Cerebellum (tissue), 4 donors: ENCODE measurements at places on chromosomes 2 and 18.

DNA sequence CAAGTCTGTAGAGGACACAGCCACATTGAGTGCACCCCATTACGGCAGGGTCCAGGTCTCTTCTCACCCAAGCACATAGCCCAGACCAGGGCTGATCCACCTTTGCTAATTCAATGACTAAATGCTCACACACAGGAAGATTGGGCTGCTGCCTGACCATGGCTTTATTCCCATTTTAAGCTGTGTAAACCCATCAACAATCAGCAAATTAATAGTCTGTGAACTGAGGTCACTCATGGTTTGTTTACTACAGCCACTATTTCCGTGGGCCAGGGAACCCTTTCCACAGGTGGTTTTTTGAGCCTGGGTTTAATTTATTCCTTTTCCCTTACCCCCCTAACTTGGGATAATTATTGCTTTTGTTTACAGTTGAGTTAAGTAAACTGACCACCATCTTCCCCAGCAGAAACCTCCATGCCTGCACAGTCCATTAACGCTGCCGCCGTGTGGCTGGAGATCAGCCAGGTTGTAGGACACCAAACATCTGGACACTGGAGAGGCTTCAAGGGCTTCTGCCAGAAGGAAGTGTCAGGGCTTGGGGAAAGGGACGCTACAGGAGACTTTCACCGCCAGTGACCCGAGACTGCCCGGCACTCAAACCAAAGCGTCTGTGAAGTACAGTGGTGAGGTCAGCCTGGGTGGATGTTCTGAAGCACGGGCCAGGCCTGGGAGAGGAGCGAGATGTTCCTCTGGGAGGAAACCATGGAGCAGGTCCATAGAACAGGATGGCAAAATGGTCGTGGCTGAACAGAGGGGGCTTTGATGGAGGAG, 282.9 kb downstream of the DYSF start:
- no peak for DNase-seq

GRCh38 chr2:75211266-75211770, 12.0 kb upstream of the TACR1 start:
- no peak for DNase-seq

DNA sequence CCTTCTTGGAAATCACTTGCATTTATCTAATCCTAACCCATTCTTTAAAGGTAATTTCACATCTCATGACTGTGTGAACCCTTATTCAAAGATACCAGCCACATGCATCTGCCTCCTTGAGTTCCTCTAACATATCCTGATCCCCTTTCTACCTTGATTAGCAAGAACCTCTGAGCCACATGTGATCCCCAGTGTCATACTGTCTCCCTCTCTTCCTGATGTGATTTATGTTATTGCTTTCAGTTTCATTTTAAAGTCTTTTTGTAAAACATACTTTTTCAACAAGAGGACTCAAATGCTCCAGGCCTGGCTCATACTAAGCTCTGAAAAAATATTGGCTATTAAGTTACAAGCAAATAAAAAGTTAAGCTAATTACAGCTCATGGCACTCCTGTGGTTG, 470.1 kb downstream of the DLGAP1 start:
- no peak for DNase-seq

- no peak for DNase-seq
Observed at GRCh38 chr2:86393521-86394491, 47.4 kb upstream of the KDM3A start.

- DNase-seq = peak; percentile 30
Observed at GRCh38 chr18:58046093-58046793, 2.2 kb downstream of the NEDD4L start.

DNA sequence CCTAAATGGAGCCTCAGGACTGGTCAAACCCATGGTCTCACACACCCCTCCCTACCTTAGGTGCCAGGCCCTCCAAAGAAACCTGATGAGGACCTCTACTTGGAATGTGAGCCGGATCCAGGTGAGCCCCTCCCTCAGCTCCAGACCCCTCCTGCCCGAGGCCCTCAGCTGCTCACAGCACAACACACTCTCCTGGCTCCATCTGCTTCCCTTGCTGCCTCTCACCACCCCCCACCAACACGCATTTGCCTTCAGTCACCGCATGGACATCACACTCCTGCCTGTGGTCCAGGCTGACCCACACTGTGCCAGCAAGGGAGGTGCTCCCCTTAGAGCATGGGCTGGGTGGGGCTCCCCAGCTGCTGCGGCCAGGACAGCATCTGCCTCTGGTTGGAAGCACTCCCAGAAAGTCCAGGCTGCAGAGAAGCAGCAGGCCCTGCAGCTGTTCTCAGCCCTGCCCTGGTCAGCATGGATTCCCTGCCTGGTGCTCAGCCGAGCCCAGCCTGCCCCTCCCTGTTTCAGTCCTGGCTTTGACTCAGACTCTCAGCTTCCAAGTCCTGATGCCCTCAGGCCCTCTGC, 15.1 kb downstream of the SH2D6 start:
- peak; percentile 58 for DNase-seq

- no peak for DNase-seq
Observed at GRCh38 chr2:237549643-237550415, 16.5 kb upstream of the PRLH start.

DNA sequence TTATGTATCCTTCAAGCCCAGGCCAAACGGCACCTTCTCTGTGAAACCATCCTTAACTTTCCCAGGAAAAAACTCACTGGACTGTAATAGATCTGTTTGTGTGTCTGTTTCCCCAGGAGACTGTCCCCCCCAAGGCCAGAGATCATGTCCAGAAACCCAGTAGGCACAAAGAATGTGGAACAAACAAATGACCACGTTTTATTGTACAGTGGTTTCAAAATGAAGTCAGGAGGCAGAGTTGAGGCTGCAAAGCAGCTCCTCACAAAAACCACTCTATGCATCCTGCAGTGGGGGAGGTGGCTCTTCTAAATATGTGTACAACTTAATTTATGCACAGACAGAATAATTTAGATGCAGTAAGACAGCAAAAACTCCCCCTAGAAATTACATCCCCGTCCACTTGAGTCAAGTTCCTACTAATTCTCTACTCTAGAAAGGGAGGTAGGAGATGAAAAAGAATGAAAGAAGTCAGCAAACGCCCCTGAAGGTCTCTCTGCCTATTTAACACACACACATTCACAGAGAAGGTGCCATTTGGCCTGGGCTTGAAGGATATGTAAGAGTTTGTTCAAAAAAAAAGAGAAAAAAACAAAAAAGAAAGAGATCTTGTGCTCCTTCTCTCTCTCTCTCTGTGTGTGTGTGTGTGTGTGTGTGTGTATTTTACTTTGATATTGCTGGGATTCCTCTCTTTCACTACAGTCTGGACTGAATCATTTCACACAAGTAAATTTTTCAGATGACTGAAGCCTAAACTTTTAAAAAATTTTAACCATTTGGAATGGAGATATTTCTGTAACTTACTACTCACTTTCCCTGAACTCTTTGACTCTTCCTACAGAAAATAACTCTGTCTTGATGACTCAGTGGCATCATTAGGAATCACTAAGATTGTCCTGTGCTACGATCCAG, 19.5 kb downstream of the BCL2 start:
- no peak for DNase-seq

DNA sequence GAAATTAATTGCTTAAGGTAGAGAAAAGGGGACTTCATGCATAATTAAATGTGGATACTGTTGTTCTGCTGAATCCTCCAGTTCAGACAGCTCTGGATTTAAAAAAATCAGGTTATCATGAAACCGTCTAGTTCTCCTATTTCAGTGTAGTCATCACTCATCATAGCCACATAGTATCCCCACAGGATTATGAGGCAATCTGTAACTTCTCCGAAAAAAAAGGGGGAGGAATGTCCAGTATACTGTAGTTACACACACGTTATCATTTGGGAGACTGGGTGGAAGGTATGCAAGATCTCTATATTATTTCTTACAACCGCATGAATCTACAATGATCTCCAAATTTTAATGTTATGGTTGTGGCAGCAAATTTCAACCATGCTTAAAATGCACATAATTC, 114.0 kb downstream of the HIBCH start:
- DNase-seq = no peak

DNA sequence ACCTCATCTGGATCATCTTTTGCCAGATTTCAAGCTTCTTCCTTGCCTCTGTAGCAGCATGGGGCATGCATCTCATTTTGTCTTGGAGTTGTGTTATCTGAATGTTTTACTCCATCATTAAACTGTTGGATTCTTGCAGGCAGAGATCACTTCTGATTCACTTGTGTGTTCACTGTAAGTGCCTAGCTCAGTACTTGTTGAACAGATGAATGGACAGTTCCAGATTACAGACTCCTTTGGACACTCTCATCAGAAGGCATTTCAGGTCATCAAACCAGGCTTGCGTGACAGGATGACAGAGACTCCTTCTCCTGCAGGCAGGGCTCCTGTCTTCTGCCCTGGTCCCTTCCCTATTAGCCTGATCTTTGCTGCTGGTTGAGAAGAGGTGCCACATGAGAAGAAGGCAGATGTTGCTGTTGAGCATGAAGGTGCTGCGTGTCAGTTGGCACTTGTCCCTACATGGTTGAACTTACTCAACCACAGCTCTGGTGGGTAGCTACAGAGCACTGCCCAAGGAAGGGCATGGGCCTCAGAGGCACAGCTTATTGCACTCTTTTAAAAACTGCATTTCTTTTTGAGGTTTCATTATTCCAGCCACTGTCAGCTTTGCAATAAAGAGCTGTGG, 58.9 kb downstream of the INPP4A start:
- no peak for DNase-seq

DNA sequence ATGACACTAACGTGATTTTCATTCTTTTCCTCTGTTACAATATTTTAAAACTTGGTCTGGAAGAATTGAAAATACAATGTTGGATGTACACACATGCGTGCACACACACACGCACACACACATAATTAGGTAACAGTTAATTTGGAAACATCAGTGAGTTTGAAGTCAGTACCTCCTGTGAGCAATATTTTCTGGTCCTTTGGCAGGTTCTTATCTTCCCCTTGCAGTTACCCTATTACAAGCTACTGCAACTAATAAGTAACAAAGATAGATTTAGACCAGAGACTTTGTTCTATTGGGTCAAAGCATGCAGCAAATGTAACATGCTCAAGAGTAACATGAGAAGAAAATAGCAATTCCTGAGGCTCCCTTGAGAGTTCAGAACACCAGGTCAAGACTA, 73.3 kb downstream of the ZNF385B start:
- DNase-seq = no peak

- no peak for DNase-seq
Observed at GRCh38 chr2:179876266-179876665, 14.9 kb upstream of the ZNF385B start.

DNA sequence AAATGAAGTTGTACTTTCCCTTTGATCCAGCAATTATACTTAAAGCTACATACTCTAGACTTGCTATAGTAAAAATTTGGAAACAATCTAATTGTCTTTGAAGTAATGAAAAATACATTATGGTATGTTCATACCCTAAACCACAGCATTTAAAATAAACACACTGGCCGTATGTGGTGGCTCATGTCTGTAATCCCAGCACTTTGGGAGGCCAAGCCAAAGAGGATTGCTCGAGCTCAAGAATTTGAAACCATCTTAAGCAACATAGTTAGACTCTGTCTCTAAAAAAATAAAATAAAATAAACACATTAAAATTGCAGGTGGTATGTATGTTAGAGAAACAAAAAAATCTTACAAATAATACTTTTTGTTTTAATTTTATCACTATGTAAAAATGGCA, 208.1 kb upstream of the KLHL14 start:
- DNase-seq = no peak

- DNase-seq = no peak
Observed at GRCh38 chr2:48714245-48714644, 41.3 kb downstream of the LHCGR start.

- DNase-seq = no peak
Observed at GRCh38 chr18:12906773-12907172, 22.7 kb upstream of the PTPN2 start.
